GM23338 (cell line): ENCODE measurements at places on chromosomes 3 and 15.

DNA sequence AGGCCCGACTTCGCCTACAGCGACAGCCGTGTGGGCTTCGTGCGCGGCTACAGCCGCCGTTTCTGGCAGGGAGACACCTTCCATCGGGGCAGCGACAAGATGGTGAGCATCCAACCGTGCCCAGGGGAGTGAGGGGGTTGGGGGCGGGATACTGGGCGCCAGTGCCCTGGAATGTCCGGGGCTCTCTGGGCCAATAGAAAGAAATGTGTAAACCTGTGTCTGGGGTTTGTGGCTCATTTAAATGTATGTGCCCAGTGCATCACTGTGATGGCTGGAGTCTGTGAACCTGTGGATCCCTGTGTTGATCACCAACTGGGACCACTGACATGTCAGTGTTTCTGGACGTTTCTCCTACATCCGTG is 423 bp downstream of the CHAC1 start:
- DNase-seq: peak; percentile 44
- peaks cover 7% of the 10 kb centered on the region for H3K36me3 ChIP-seq
- peak overlapping the region; percentile 36 for H3K27ac ChIP-seq
- H3K4me3 ChIP-seq: peak overlapping the region; percentile 98
- H3K4me1 ChIP-seq: peaks cover 28% of the 10 kb centered on the region
- no peaks in the 10 kb centered on the region for H3K27me3 ChIP-seq

DNA sequence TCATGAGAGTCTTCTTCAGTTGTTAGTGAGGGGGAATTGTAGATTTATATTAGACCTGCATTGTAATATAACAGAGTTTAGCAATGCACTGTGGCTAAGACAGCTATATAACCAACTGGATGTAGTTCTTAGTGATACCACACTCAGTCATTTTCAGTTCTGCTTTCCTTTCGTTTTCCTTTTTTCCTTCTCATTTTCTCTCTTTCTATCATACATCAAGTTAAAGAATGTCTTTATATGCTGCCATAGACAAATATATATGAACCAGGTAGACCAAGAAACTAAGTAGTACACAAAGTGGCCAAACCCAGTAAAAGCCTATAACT is 43.7 kb upstream of the CD47 start:
- H3K4me1 ChIP-seq: peaks cover 6% of the 10 kb centered on the region
- no peak overlapping the region for H3K27ac ChIP-seq
- no peak overlapping the region for H3K4me3 ChIP-seq
- H3K27me3 ChIP-seq: no peaks in the 10 kb centered on the region

DNA sequence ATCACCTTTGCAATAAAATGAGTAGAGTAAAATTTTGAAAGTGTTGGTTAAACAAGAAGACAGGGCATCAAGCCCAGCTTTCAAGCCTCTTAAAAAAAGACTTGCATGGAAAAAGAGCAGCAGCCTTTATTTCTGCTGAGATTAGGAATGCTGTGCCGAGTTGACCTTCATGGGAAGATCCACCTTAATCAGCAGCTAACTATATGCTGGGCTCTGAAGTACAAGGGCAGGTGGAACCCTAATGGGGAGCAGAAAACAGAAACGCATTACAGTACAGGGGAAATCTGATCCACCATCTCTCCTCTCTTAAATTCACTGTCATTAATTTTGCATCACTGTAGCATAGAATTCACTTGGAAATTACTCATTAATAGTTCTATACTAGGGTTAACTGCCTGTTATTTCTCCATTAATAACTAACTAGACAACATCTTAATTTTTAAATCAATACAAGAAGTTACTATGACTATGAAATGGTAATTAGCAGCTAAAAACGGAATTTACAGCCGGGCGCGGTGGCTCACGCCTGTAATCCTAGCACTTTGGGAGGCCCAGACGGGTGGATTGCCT is 133.6 kb downstream of the GHSR start:
- peaks cover 11% of the 10 kb centered on the region; the same call in 1 of the 2 replicates for H3K4me1 ChIP-seq
- H3K4me3 ChIP-seq: no peak overlapping the region
- H3K36me3 ChIP-seq: peaks cover 23% of the 10 kb centered on the region; the same call in 1 of the 2 replicates
- H3K27me3 ChIP-seq: no peaks in the 10 kb centered on the region
- H3K27ac ChIP-seq: peak overlapping the region; percentile 75

DNA sequence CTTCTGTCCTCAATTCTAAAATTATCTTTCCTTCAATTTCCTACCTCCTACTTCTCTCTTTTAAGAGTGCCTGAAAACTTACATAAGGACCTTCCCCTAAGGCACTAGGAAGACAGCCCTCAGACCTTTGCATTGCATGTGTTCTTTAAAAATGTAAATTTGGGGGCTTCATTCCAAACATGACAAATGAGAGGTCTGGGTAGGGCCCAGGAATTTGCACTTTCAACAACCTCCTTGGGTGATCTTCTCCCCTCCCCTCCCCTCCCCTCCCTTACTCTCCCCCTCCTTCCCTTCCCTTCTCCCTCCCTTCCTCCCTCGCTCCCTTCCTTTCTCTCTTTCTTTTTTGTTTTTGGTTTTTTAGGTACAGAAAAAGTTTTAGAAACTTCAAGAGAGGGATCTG is 18.7 kb downstream of the USF3 start:
- peak overlapping the region; percentile 23; the same call in 1 of the 2 replicates for H3K27ac ChIP-seq
- peak; percentile 82 for DNase-seq

- H3K27ac ChIP-seq: no peak overlapping the region
- no peak overlapping the region for H3K4me3 ChIP-seq
- H3K4me1 ChIP-seq: peaks cover 14% of the 10 kb centered on the region
These were observed 8.0 kb upstream of the ANKRD28 start for GRCh38 chr3:15805756-15806266.

GRCh38 chr3:11803977-11804892 is 42.5 kb downstream of the TAMM41 start:
- peak; percentile 78 for DNase-seq
- 0 out of 2 replicates have a peak, but pooled peaks cover 7% of the 10 kb centered on the region for H3K36me3 ChIP-seq
- no peaks in the 10 kb centered on the region for H3K4me1 ChIP-seq
- H3K27me3 ChIP-seq: no peaks in the 10 kb centered on the region

DNA sequence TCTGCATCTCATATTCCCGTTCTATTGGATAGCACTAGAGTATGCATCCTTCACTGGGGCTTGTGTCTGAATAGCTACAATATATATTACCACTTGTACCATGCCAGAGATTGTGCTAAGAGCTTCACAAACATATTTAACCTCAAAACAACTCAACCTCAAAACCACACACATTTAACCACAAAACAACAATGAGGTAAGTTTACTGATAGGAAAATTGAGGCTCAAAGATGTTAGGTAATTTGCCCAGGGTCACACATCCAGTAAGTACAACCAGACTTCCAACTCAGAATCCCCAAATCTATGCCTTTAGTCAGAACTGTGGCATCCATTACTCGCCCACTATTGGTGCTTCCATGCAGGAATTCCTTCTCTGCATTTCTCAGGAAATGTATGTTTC is 220.0 kb downstream of the FAM43A start:
- H3K27ac ChIP-seq: no peak overlapping the region
- H3K4me1 ChIP-seq: no peaks in the 10 kb centered on the region
- no peaks in the 10 kb centered on the region for H3K27me3 ChIP-seq
- H3K36me3 ChIP-seq: peaks cover 6% of the 10 kb centered on the region; the same call in 1 of the 2 replicates
- H3K4me3 ChIP-seq: no peak overlapping the region

- no peaks in the 10 kb centered on the region for H3K27me3 ChIP-seq
- H3K4me3 ChIP-seq: no peak overlapping the region
- H3K27ac ChIP-seq: no peak overlapping the region
- H3K36me3 ChIP-seq: no peaks in the 10 kb centered on the region
- no peak for DNase-seq
These were observed 142.8 kb upstream of the ATP2B2 start for GRCh38 chr3:10648181-10648580.

DNA sequence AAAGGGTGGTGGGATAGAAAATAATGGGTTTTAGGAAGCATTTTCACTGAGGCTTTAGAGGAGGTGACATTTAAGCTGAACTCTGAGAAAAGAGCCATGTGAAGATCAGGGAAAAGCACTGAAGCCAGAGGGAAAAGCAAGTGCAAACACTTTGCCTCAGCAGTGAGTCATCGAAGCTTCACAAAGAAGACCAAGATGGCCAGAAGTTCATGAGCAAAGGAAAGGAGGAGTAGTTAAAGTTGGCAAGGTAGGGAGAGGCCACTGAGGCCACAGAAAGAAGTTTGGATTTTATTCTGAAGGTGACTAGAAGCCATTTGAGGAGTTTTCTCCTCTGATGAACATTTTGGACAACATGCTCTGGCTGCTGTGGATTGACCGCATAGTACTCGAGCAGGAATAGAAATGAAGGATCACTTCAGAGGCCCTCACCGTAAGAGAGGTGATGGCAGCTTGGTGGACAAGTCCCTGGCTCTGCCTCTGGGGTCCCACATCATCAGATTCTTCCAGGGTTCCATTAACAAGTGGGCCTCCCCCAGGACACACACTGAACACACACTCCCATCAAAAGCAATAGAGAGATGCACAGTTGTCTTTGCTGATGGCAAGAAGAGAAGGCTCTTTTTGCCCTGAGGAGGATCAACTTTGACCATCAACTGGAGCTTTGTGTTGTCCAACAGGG is 75.5 kb downstream of the TOP2B start:
- no peak for DNase-seq
- no peak overlapping the region for H3K4me3 ChIP-seq
- no peaks in the 10 kb centered on the region for H3K36me3 ChIP-seq
- no peaks in the 10 kb centered on the region for H3K27me3 ChIP-seq
